ENCODE measurements at places on chromosomes 16 and 17. TPM values are rescaled to one million over a fixed set of nuclear protein-coding genes. Genes with fewer than 3 reads are reported as not detected.

DNA sequence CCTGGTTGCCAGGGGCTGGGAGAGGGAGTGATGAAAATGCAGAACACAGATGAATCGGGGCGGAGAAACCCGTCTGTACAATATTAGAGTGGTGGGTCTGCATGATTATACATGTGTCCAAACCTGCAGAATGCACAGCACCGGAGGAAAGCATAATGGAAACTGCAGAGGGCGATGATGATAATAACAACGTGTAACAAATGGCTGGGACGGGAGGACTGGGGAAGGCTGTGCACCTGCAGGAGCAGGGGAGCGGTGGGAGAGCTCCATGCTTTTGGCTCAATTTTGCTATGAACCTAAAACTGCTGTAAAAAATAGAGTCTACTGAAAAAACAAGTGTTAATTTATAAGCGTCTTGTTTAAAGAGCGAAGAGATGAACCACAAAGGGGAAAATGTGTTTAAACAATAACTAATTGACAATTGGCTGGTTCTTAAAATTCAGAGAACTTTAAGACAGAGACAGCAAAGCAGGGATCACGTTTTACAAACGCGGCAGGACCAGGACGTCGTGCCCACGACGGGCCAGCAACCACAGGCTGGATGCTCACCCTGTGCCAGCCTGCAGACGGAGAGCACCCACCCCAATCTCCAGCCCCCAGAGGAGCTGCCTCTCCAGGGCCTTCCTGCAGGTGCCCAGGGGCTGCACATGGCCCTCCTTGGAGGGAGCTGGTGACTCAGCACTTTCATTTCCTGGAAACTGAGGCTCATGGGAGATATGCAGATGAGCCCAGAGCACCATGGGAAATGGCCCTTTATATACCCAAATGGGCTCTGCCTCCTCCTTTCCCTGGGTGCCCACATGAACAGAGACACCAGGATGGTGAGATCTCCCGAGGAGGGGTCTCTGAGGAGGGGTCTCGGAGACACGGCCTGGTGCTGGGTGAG lies at the start of gene TEX19:
TSS of gene TEX19 (plus strand) at position 783 of the 886 bp plus-strand sequence. CDS start 2,904 bp downstream, outside the sequence.
- no peaks in the 10 kb centered on the region for H3K4me1 ChIP-seq
- no peak for DNase-seq
- no peak within 1 kb of the TSS for H3K27ac ChIP-seq
- H3K27me3 ChIP-seq: no peaks in the 10 kb centered on the region
- H3K36me3 ChIP-seq: no peaks in the 10 kb centered on the region
- H3K4me3 ChIP-seq: no peak within 1 kb of the TSS

DNA sequence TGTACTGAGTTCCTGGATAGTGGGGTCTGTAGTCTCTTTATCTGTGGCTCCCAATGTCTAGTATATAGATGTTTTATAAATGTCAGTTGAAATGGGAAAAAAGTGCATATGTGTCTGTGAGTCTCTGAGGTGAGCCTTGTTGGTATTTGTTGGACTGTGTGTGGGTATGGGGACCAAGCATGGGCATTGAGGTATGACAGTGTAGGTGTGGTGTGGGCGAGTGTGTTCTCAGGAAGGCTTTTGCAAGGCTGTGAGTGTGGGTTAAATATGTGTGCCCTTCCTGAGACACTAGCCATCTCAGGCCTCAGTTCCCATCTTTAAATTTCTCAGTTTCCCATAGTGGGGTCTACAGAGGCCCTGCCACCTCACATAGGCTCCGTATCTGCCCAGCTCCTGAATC lies 440.2 kb upstream of the CCL2 start:
- H3K27me3 ChIP-seq: no peaks in the 10 kb centered on the region
- no peak overlapping the region for H3K27ac ChIP-seq
- no peak overlapping the region for H3K4me3 ChIP-seq
- H3K36me3 ChIP-seq: no peaks in the 10 kb centered on the region
- DNase-seq: no peak

DNA sequence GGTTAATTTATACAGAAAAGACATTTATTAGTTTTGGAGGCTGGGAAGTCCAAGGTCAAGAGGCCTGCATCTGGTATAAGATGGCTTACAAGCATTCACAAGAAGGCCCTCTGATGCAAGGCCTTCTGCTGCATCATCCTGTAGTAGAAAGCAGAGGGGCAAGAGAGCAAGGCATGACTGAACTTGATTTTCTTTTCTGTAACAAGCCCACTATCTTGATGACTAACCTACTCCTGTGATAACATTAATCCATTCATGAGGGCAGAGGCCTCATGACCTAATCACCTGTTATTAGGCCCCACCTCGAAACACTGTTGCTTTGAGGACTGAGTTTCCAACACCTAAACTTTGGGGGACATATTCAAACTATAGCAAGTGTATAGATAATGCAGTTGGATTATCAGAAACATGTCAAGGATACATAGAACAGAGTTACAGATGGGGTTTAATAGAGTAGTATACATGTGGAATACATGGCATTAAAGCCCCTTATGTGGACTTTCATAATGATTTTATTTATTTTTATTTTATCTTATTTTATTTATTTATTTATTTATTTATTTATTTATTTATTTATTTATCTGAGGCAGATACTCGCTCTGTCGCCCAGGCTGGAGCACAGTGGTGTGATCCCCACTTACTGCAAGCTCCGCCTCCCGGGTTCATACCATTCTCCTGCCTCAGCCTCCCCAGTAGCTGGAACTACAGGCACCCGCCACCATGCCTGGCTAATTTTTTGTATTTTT lies 88.2 kb downstream of the CHD9 start:
- H3K27ac ChIP-seq: no peak overlapping the region
- no peaks in the 10 kb centered on the region for H3K36me3 ChIP-seq
- no peak for DNase-seq
- no peaks in the 10 kb centered on the region for H3K27me3 ChIP-seq

GRCh38 chr17:73248532-73248931 lies 13.1 kb downstream of the CPSF4L start:
- no peak overlapping the region for H3K4me3 ChIP-seq
- H3K27me3 ChIP-seq: no peaks in the 10 kb centered on the region
- no peak overlapping the region for H3K27ac ChIP-seq
- H3K4me1 ChIP-seq: no peaks in the 10 kb centered on the region
- no peak for DNase-seq
- peaks cover 4% of the 10 kb centered on the region for H3K36me3 ChIP-seq

DNA sequence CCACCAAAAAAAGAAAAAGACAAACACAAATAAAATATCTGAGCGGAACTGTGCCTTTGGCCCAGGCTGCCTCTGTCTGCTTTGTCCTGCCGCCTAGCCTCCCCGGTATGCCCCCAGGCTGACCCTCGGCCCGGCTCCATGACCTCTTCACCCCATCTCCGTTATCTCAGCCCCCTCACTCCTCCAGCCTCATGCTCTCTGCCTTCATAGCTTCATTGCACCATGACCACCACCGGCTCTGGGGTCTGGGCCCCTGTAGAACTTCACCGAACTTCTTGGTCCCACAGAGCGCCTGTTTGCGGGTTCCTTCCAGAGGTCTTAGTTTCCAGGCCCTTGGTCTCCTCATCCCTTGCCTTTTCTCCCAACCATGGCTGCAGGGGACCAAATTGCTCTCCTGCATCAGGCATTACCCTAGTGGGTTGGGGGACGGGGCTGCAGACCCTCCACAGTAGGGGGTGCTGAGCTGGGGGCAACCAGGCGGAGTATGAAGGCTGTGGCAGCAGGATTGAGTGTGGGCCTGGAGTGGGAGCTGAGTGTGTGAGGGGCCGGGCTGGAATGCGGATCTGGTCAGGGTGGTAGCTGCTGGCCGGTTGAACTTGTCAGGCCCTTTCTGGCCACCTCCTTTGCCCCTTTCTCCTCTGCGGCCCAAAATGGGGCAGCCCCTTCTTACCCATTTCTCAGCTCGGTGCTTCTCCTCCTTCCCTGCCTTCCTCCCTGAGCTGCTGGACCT lies 6.9 kb downstream of the HIRIP3 start:
- H3K4me3 ChIP-seq: no peak overlapping the region
- no peaks in the 10 kb centered on the region for H3K4me1 ChIP-seq
- peaks cover 18% of the 10 kb centered on the region for H3K36me3 ChIP-seq
- no peak for DNase-seq

DNA sequence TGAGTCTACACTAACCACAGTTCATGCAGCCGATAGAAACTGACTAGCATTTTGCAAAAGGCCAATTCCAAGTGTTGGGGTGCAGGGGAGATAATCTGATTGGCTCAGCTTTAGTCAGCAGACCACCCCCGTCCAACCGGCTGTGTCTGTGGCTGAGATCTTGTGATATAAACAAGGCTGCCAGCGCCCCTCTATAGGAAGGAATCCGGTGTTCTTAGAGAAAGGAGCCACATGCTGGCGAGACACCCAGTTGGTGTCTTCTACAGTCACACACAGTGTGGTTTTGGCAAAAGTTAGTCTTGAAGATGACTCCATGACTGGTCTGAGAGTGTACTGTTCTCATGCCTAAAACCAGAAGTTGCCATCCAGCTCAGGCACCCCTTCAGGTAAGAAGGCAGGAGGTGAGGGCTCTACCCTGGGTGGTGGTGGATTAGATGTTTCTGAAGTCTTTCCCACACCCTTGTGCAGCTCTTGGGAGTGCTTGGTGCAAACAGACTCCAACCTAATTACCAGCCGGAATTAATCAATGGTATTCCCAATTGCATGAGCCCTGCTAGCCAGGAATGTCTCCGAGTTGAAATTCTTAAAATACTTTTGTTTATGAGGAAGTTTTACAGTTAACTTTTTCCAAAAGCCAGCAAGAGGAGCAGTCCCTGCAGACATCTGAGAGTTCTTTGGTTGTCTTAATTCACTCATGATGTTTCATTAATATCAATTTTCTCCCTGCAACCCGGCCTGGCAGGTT lies 172.3 kb upstream of the IRX6 start:
- DNase-seq: no peak
- H3K27me3 ChIP-seq: no peaks in the 10 kb centered on the region
- H3K27ac ChIP-seq: no peak overlapping the region
- no peaks in the 10 kb centered on the region for H3K36me3 ChIP-seq
- no peaks in the 10 kb centered on the region for H3K4me1 ChIP-seq
- no peak overlapping the region for H3K4me3 ChIP-seq

- H3K27ac ChIP-seq: no peak overlapping the region
- no peaks in the 10 kb centered on the region for H3K27me3 ChIP-seq
- no peak overlapping the region for H3K4me3 ChIP-seq
- no peaks in the 10 kb centered on the region for H3K4me1 ChIP-seq
- H3K36me3 ChIP-seq: no peaks in the 10 kb centered on the region
These were observed 35.8 kb upstream of the ADGRG1 start for GRCh38 chr16:57592591-57593003.

DNA sequence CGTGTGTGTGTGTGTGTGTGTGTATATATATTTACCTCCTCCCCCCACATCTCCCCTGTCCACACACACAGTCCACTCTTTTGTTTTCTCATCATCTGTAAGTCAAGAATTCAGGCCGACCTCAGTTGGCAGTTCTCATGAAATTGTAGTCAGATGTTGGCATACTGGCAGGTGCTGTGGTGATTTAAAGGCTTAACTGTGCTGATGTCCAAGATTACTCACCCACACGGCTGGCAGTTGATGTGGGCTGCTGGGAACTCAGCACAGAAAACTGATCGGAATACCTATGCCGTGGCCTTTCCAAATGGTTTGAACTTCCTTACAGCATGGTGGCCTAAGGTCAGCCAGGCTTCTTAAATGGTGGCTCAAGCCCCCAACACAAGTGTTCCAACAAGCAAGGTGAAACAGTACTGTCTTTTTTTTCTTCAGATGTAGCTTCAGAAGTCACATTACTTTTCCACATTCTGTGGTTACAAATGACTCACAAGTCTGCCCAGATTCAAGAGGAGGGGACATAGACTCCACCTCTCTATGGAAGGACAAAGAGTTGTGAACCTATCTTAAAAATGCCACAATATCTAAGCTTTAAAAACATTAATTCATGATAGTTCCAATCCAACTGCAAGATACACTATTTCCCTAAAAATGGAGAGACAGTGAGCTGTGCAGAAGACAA lies 198.5 kb upstream of the HS3ST4 start:
- no peak for DNase-seq
- no peaks in the 10 kb centered on the region for H3K27me3 ChIP-seq
- no peaks in the 10 kb centered on the region for H3K36me3 ChIP-seq
- H3K4me3 ChIP-seq: no peak overlapping the region

DNA sequence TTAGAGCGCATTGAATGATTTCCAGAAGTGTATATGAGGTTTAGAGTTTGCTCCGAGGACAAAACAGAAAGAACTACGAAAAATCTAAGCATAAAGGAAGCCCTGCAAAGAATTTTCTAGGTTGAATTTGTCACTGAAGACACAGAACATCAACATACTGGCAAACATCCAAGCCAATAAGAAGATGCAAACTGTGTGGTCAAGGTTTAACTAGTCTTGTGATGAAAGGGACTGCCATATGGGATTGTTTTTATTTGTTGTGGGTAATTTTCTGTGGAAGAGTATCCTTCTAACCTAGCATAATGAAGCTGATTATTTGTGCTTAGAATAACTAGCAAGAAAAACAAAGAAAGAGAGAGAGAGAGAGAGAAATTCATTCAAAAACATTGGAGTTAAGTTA lies 492.0 kb upstream of the ERCC4 start:
- DNase-seq: no peak
- no peak overlapping the region for H3K27ac ChIP-seq
- no peak overlapping the region for H3K4me3 ChIP-seq
- no peaks in the 10 kb centered on the region for H3K36me3 ChIP-seq

DNA sequence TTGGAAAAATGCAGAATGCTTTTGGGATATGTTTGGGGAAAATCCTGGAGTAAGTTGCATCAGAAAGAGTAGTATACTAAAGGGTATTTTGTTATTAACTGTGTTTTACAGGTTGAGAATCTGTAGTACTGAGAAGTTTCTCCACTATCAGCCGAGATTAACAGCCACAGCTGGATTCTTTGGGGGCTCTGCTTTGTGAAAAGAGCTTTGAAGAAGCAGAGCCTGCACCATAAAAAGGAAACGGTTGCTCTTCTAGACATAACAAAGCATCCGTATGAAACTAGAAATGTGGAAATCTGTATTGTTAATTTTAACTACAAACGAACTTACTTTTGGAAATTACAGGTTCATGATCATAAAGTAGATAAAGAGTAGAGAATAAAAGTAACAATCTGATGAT lies 5.3 kb downstream of the NLK start:
- no peak overlapping the region for H3K4me3 ChIP-seq
- no peak overlapping the region for H3K27ac ChIP-seq
- H3K27me3 ChIP-seq: no peaks in the 10 kb centered on the region
- H3K36me3 ChIP-seq: no peaks in the 10 kb centered on the region
- no peak for DNase-seq

GRCh38 chr16:66850115-66850815 lies 6.1 kb downstream of the CA7 start:
- H3K4me1 ChIP-seq: no peaks in the 10 kb centered on the region
- no peak for DNase-seq
- H3K27ac ChIP-seq: no peak overlapping the region
- H3K4me3 ChIP-seq: no peak overlapping the region
- no peaks in the 10 kb centered on the region for H3K36me3 ChIP-seq

The PLCD3 gene
- 7.6 TPM for total RNA-seq

The CYTH1 gene
- 20.2 TPM for total RNA-seq

The YBX2 gene
- total RNA-seq: 0.12 TPM

The ZNF385C gene
- total RNA-seq: 1.5 TPM

The RRAD gene
- 0.20 TPM for total RNA-seq

The TLCD2 gene
- 1.5 TPM for total RNA-seq

The TBC1D3H gene
- total RNA-seq: not detected

The LLGL2 gene
- 130 TPM for total RNA-seq

Data from pancreas (tissue), 10 donors.